ENCODE measurements at places on chromosomes 3 and 15.

DNA sequence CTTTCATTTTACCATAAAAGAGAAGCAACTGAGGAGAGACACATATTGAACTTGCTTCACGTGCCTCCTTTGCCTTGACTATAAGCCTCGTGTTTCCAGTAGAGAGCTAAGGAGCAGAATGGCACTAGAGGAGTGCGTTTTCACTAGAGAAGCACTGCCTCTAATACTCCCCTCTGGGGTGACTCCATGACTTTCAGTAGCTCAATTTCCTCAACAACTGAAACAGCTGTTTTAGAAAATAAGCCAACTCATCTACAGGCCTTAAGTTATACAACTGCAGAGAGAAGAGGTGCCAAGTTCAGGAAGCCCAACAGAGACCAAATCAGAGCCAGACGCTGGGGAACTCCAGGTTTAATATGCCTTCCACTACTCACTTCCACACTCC is 1.9 kb downstream of the UBP1 start:
- no peak for DNase-seq

DNA sequence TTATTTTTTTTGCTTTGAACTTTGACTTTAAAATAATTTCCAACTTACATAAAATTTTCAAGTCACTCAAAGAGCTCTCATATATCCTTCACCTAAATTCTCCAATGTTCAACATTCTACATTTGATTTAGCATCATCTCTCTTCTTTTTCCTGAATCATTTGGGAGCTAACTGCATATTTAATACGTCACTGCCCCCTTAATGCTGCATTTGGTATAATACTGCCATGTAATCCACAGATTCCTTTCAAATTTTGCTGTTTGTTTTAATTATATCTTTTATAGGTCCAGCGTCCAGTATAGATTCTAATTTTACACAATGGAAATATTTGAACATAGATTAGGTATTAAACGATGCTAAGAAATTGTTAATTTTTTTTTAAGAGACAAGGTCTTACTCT is 2.3 kb upstream of the EIF2AK4 start:
- no peak for DNase-seq

DNA sequence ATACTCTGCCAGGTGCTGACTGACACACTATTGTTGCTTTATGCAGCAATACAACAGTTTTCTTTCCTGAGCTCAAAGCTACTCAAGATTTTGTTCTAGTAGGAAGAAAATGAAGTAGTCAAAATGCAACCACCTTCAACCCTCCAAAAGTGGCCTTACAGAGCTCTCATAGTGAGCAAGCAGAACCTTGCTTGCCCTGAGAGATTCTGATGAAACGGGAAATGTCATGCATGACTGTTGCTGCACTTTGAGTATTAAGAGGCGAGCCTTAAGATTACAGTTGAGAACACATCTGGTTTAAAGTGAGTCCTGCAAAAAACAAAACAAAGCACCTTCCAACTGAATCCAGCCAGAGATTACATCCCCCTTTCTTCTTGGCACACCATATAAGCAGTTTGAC is 29.7 kb downstream of the MINDY4B start:
- DNase-seq: no peak

DNA sequence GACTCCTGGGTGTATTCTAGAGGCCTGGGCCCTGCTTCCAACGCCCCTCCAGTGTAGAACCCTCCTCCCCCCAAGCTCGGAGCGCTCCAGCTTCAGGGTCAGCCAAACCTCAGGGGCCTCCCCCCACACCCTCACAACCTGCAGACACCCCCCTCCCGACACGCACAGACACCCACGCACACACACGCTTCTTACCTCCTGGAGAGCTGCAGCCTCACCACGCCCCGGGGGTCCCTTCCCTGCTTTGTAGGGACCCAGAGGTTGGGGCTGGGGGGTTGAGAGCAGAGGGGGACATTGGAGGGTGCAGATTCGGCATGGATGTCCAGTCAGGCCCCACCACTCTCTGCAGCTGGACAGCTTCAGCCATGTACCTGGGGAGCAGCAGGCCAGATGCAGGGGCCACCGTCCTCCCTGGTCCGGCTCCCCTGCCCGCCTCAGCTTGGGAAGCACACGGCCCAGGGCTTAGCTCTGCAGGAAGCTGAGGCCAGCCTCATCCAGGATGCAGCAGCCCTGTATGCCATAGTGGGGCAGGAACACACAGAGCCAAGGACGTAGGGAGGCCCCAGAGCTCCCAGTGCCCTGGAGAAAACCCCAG is 13.0 kb downstream of the ZDHHC19 start:
- DNase-seq: no peak

DNA sequence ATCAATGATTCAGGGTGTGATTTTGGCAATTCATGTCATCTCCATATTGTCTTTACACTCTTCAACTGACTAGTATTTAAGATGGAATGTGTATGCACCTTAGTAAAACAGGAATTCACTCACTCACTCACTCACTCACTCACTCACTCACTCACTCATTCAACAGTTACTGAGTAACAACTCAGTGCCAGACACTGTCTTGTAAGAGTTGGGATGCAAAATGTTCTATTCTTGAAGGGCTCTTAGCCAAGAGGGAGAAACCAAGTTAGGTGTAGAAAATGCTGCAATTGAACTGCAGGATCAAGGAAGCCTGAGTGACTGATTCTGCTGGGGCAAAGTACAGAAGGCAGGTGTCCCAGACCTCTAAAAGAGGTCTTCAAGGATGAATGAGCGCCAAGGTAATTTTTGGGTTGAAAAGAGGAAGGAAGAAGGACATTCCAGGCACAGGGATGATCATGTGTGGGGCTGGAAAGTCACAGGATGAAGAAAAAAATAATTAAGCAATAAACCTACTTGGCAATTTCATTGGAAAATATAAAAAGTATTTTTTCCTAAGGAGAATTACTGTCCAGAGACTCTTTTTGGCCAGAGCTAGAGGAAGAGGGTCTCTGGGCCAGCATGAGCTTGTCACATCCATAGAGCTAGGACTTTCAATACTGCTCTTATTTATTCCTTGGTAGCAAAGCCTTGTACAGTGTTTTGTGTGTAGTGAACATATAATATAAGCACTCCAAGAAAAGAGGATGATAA is 58.9 kb upstream of the ETV5 start:
- DNase-seq: no peak

GRCh38 chr3:117898722-117899522 is 1135.7 kb downstream of the IGSF11 start:
- no peak for DNase-seq

DNA sequence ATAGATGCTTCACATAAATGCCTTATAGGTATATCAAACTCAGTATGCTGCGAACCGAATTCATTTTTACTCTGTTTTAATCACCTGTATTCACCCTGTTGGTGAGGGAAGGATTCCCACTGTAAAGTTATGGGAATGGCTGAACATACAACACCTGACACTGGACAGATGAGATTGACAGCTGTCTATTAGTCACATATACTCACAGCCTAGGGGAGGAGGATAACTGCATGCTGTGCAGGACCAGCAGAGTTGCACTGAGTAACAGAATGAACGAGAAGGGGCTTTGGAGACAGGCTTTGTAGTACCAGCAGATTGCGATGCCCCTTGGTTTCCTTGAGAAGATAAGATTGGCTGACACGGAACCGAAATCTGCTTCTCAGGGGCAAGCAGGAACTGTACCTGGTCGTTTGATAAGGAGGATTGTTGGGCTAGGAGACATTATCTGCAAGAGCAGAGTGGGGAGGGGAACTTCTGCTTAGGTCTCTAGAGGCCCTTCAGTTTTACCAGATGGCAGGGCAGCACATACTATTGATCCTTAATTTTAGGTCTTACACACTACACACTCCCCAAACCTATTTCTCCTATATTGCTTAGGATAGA is 43.5 kb upstream of the SLC22A13 start:
- no peak for DNase-seq
